ENCODE measurements at places on chromosomes 12 and 14.

- DNase-seq, result no peak
These were observed 489.1 kb downstream of the RMST start for GRCh38 chr12:97951717-97952116.

GRCh38 chr14:38233218-38233617 lies 22.7 kb downstream of the CLEC14A start:
- DNase-seq, result no peak

DNA sequence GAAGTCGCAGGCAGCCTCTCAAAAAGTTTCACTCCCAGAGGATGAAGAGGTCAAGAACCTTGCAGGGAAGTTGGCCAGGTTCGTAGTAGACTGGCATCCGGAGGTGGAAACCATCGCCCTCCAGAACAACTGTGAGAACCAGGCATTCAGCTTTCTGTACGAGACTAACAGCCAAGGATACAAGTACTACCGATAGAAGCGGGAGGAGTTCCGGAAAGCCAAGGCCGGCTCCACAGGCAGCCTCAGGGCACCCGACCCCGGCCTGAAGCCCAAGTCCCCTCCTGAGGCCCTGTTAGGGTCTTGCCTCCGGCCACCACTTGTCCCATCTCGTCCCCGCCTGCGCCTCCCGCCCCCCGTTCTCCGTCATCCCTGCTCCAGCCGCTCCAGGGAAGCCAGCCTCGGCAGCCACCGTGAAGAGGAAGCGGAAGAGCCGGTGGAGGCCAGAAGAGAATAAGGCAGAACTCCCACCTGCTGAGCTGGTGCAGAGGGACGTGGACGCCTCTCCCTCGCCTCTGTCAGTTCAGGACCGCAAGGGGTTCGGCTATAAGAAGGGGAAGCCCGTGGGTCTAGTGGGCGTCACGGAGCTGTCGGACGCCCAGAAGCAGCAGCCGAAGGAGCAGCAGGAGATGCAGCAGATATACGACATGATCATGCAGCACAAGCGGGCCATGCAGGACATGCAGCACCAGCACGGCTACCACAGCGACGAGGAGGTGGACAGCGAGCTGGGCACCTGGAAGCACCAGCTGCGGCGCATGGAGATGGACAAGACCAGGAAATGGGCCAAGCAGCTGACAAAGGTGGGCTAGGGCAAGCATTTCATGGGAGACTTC lies 366.8 kb upstream of the ATXN7L3B start:
- DNase-seq, result no peak

DNA sequence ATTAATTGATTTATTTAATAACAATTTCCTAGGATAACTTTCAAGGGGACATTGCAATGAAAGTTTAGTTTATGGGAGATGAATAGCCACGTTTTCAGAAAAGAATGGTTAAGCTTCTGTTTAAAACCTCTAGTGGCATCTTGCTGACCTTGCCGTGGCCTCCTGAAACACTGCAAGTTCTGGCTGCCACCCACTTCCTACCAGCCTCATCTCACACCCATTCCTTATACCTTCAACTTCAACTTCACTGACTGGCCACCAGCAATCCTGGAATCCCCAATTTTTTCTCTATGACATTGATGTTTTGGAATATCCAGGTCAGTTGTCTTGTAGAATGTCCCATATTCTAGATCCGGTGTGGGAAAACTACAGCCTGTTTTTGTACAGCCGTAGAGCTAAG lies 5.2 kb upstream of the HELB start:
- no peak for DNase-seq

GRCh38 chr14:32331206-32331605 lies 2.1 kb downstream of the AKAP6 start:
- no peak for DNase-seq
